AG04450 (cell line): ENCODE measurements at places on chromosomes 2 and 18. TPM values are rescaled to one million over a fixed set of nuclear protein-coding genes. Genes with fewer than 3 reads are reported as not detected.

DNA sequence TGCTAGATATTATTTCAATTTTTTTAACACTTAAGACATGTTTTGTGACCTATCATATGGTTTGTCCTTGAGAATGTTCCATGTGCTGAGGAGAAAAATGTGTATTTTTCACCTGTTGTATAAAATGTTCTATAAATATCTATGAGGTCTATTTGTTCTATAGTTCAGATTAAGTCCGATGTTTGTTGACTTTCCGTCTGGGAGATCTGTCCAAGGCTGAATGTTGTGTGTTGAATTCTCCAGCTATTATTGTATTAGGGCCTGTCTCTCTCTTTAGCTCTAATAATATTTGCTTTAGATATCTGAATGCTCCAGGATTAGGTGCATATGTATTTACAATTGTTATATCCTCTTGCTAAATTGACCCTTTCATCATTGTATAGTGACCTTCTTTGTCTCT is 144.1 kb downstream of the NYAP2 start:
- no peak for DNase-seq

The REG3A gene
- polyA plus RNA-seq = not detected in 2 replicates

The BCL11A gene
- polyA plus RNA-seq = 1.1 and 1.4 TPM in 2 replicates

GRCh38 chr2:29398384-29399237 is 283.4 kb downstream of the CLIP4 start:
- DNase-seq = no peak

DNA sequence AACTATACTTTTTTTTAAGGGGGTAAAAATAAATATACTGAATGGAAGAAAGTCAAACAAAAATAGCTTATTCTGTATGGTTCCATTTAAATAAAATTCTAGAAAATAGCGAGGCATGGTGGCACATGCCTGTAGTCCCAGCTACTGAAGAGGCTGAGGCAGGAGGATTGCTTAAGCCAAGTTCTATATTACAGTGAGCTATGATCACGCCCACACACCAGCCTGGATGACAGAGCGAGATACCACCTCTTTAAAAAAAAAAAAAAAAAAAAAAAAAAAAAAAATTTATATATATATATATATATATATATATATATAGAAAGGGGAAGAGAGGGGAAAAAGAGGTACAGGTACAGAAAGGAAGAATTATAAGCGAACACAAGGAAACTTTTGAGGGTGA is 77.7 kb downstream of the MEMO1 start:
- DNase-seq = no peak

The CCDC148 gene
- polyA plus RNA-seq = 0.12 and 0.22 TPM in 2 replicates

The TMEM163 gene
- polyA plus RNA-seq = 0.04 TPM in 1 of 2 replicates, not detected in the other

The ORC2 gene
- polyA plus RNA-seq = 4.7 and 4.9 TPM in 2 replicates

- DNase-seq = no peak
Measured at GRCh38 chr2:239370403-239370802, 30.4 kb downstream of the HDAC4 start.

DNA sequence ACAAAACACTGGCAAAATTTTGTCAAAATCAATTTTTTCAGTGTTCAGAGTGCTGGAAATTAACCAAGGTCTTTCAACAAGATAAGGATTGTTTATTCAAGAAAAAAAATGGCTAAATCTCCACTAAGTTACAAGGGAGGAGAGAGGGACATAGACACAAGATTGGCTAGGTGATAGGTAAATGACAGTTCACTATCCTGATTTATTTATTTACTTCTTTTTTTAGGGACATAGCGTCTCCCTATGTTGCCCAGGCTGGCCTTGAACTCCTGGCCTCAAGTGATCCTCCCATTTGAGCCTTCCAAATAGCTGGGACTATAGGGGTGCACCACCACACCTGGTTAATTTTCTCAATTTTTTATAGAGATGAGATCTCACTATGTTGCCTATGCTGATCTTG is 3.7 kb upstream of the WDR33 start:
- no peak for DNase-seq

DNA sequence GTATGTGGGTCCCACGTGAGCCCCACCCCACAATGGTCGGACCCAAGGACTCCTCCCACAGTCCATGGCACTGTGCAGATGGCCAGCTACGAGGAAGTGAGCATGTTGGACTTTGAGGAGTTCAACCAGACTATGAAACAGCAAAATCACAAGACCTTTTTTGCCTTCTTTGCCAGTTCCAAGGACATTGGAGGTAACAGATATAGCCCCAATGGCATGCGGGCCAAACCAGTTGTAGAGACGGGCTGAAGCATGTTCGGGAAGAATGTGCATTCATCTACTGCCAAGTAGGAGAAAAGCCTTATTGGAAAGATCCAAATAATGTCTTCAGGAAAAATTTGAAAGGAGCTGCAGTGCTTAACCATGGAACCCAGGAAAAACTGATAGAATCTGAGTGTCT is 12.6 kb downstream of the DNER start:
- DNase-seq = no peak

- no peak for DNase-seq
Measured at GRCh38 chr2:161238560-161239325, 69.5 kb upstream of the PSMD14 start.

DNA sequence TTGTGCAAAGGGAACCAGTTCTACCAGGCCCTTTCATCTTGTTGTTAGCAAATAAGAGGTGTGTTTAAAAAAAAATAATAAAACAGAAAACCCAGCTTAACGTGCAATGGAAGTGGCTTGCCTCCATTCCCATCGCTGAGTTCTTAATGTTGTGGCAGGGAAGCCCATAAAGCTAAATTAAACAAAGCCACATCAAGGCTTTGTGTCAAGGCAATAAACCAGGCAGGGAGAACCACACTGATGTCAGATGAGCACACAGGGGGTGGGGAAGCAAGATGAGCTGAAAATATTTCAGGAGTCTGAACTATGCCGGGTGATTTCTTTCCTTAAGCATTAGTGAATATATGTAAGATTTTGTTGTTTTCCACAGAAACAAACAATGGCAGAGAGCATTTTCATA is 73.5 kb downstream of the PHLPP1 start:
- DNase-seq = no peak

DNA sequence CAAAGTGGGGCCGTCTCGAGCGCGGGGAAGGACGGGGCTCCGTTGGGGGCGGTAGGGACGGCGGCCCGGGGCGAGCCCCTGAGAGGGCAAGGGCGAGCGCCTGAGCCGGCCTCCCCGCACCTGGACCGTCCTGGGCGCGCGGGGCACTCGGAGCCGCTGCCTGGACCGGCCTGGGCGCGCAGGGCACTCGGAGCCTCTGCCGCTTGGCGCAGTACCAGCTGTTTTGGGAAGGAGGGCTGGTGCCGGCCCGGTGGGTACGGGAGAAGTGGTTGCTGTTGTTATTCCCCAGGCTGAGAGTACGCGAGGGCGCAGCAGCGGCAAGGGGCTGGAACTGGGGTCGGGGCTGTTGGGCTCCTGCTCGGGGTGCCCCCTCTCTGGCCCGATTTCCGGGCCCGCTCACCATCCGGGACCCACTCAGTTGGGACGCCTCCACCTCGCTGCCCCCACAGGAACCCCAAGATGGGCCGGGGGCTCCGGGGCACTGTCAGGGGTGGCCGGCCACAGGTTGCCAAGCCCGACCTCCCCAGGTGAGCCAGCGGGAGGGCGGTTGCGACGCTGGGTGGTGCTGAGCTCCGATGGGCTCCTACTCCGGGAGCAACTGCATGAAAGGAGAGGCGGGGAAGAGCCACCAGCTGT is 579 bp downstream of the ARHGEF4 start:
- DNase-seq = no peak

The VIT gene
- polyA plus RNA-seq = not detected in 2 replicates

- DNase-seq = no peak
Measured at GRCh38 chr2:202023198-202023903, 10.3 kb upstream of the FZD7 start.

- DNase-seq = no peak
Measured at GRCh38 chr2:199586646-199587045, 128.9 kb upstream of the SATB2 start.

GRCh38 chr2:100998235-100998573 is 3.9 kb upstream of the RPL31 start:
- DNase-seq = no peak

GRCh38 chr2:233444501-233444900 is 90.2 kb downstream of the DGKD start:
- DNase-seq = no peak

- no peak for DNase-seq
Measured at GRCh38 chr2:185215497-185215896, 523.1 kb upstream of the FSIP2 start.

DNA sequence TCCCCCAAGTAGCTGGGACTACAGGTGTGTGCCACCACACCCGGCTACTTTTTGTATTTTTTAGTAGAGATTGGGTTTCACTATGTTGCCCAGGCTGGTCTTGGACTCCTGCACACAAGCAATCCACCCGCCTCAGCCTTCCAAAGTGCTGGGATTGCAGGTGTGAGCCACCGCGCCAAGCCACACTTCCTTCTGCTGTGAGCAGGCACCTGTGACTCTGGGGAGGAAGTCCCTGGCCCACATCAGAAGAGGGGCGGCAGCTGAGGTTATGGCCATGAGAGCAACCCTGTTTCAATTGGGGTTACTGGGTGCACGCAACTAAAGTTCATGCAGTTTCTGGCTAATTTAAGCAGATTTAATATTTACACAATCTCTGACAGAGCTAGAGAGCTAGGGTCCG is 91.0 kb downstream of the PLB1 start:
- no peak for DNase-seq

GRCh38 chr18:25729072-25729471 is 361.3 kb downstream of the SS18 start:
- DNase-seq = no peak

The NEU2 gene
- not detected in 2 replicates for polyA plus RNA-seq

The RESP18 gene
- not detected in 2 replicates for polyA plus RNA-seq

DNA sequence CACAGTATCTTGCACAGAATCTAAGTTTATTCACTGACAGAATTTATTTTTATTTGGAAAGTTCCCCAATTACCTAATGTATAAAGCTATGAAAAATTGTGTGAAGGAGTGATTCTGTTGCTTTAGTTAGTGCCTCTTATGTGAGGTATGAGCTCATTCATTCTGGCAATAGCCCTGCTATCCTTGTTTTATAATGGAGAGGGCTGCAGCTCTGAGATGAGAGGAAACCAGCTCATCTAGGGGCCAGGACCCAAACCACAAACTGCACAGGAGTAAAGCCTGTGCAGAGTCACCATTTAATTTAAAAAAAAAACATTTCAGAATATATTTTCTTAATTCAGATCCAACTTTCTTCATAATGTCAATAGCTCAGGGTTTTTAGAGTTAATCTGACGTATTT is 383.0 kb downstream of the TMEM182 start:
- DNase-seq = no peak

DNA sequence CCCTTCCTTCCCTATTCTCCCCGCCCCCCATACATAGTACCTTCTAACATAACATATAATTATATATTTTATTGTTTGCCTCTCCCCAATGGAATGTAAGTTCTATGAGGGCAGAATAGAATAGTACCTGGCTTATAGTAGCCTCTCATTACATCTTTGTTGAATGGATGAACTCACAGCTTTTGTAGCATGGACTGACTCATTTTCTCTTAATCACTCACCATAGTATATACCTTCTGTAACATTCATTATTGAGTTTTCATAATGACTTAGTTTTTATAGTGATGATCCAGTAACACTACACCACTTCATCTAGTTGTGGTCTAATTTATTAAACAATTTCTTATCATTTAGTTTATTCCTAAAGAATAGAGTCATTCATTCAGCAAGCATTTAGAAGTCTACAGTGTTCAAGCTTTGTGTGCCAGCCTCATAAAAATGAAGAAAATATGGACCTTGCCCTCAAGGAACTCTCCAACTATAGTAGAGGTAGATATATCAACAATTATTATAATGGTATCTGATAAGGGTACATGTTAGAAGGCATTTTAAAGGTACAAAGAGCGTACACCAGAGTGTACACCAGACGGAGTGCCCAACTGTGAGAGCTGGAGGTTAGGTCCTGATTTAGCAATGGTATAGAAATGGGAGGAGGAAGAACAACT is 31.1 kb downstream of the NCOA1 start:
- no peak for DNase-seq
